Skin of body (tissue), 3 donors: ENCODE measurements at places on chromosomes 5 and 9.

DNA sequence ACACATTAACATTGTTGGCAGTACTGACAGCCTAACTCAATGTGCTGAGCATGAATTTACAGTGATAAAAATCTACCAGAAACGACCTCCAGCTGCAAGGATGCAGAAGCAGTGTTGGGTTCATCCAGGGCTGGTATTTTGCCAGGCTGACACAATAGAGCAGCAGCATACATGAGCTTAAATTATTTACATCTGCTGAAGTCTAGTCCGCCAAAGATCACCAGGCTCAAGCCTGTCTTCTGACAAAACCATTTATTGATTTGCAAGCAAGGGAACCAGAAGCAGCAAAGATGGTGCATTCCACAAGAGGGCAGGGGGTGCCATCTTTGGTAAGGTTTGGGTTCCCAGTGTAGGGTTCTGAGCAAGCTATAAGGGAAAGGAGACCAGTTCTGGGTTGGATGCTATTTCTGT is 8.7 kb upstream of the C5orf34 start:
- peak; percentile 87 for DNase-seq

DNA sequence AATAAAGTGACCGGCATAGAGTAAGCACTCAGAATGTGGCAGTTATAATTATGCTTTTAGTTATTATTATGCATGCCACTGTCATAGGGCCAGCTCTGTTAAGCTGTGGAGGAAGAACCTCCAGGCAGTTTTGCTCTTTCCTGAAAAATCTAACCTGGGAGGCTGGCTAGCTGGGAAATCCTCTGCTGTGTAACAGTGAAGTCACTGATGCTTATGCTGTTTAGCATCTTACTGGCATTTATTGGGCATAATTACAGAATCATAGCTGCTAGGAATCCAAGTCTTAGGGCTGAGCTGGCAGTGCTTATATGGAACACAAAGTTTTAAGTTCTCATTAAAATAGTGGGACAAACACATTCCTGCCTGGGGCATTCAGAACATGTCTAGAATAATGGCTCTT is 5.5 kb upstream of the GSN start:
- no peak for DNase-seq

GRCh38 chr5:154791535-154791934 is 36.4 kb downstream of the LARP1 start:
- DNase-seq = no peak

DNA sequence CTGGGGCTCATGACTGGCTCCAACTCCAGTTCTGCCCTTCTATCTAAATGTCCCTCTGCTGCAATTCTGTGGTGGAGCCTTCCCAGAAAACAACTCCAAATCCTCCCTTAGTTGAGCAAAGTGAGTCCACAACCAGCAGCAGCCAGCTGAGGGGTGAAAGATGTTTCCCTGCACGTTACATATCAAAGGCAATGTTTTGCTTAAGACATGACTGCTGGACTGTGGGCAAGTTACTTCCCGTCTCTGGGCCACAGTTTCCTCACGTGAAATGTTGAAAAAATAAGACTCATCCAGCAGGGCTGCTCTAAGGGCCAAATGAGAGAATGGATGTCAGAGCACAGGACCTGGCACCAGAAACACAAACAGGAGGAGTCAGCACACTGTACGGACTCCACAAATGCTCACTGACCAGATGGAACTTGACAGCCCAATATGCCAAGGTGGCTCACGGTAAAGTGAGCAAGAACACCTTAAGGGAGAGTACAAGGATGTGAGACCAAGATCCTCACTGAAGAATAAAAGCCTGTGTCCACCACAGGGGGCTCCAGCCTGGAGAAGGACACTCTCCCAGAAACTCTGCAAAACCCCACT is 138.4 kb upstream of the ABCA1 start:
- no peak for DNase-seq

DNA sequence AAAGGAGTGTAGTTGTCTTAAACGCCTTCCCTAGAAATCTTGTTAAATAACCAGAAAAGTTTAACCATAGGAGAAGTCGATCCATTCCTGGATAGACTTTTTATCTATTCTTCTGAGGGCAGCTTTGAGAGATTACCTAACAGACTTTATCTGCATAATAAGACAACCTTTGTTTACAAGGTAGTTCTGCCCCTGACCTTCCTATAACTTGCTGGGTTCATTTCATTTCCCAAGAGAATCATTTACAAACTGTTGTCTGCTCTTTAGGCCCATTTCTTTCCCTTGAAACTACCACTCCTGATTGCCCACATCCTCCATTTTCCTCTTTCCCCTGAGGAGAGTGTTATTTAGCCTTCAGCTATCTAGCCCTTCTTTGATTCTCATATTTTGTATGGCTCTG is 65.9 kb upstream of the VPS13A start:
- no peak for DNase-seq

- DNase-seq = no peak
Observed at GRCh38 chr5:97455996-97456395, 272.9 kb upstream of the RIOK2 start.

DNA sequence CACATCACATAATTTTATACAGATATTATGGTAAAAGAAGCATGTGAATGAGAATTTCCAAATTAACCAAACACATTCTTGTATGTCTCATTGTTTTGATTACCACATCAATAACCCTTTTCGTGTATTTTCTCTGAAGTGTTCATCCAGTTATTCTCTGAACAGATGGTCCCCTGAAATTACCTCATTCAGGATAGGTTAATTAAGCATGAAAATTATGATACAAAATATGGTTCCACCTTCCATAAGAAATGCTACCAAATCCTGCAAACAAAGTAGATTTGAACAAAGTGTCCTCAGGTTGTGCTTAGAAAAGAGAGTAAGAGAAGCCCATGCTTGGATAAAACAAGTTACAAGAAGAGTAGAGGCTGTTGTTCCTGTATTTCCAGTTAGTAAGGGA is 83.1 kb upstream of the LMNB1 start:
- DNase-seq = no peak

- DNase-seq = no peak
Observed at GRCh38 chr5:13403351-13403750, 541.1 kb downstream of the DNAH5 start.

DNA sequence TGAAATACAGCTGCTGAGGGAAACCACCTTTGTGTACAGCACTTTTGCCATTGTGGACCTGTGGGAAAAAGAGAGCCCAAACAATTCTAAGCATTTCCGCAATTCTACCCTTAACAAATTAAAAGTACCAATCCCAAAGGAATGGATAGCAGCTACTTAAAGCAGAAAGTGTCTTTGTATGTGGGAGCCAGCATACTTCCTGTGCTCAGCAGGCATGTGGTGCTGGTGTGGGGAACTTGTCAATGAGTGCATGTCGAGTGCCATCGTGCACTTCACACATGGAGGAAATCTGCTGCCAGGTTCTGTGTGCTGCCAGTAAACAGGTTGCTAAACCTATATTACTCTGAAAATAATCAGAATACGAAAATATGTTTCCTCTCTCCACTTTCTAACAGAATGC is 399.0 kb downstream of the LRRC70 start:
- no peak for DNase-seq

DNA sequence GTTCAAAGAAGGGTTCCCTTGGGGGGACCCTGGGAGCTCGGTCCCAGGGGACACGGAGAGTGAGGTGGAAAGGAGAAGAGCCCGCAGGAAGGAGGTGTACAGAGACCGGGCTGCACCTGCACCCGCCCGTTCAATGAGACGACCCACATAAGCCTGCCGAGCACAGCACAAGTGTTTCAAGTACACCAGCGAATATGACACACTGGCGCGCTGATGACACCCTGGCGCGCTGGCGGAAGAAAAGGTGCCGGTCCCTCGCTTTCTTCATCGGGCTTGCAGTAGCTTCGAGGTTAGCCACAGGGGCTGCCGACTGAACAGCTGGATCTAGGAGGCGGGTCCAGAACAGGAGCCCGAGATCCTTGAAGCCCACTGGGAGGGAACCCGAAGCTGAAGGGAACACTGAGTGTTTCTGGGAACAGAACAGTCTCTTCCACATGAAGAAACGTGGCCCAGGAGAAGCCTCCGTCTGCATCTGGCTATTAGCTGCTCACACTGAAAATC is 1.4 kb downstream of the TBC1D9B start:
- DNase-seq = no peak

DNA sequence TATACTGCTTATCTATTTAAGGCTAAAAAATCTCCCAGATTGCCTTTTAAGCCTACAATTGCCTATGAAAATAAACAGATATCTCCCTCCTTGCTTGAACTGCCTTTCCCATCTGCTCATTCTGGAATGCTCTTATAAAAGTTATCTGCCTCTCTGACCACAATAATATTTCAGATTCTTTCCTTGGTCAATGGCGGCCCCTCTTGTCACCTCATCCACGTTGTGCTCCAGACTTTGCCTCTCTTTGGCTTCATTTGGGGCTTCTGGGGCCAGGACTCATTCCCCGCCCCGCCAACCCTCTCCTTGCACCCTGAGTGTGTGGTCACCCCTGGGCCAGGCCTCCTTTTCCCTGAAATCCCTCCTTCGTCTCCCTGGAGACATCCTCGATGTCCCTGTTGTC is 110.0 kb upstream of the RPS23 start:
- no peak for DNase-seq

DNA sequence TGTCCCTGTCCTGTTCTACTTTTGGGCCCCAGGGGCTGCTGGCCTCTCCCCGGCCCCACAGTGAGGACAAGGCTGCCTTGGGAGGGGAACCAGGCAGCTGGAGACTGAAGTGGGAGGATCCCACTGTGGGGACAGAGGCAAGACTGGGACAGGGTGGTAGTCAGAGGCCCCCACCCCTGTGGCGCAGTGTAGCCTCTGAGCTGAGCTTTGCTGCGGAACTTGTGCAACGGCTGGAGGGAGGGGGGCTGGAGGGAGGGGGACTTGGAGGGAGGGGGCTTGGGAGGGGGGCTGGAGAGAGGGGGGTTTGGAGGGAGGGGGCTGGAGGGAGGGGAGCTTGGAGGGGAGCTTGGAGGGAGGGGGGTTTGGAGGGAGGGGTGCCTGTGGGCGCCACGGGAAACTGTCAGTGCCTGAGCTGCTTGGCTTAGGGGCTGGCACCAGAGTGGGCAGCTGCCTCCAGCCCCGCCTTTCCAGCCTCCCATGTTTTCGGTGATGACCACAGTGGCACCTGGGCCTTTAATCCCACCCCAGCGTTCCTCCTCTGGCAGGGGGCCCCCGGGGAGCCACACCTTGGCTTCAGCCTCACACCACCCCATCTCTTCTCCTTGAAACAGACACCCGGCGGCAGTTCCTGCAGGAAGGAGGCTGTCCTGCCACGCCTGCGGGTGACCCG is 2.3 kb upstream of the FUT7 start:
- DNase-seq = no peak

DNA sequence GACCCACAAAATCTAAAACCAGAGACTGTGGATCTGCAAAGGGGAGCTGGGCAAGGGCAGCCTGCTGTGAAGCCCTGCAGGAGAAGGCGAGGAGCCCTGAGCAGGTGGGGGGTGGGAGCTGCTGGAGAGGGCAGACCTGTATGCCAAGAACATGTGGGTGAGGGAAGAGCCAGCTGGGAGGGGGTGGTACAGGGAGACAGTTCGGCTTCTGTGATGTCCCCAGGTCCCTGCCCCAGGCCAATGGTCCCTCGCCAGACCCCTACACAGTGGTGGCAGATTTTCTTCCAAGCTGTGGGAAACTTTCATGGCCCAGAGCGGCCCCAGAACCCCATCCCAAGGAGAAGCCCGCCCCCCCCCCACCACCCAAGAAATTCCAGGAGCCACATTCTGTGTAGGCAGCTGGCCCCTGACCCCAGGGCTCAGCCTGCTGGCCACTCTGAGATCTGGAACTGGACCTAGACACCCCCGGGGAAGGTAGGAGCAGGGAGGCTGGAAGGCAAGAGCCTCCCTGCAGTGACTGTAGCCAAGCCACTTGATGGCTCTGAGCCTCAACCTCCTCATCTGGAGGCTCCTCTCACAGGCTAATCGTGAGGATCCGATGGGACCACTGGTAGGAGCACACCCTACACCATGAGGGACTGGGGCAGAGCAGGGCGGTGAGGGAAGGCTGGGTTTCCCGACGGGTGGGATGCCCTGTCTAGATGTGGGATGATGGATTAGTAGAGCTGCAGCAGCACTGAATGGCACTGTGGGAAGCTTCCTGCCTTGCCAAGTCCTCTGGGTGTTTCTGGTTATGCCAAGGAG is 22.6 kb upstream of the CSF1R start:
- no peak for DNase-seq

DNA sequence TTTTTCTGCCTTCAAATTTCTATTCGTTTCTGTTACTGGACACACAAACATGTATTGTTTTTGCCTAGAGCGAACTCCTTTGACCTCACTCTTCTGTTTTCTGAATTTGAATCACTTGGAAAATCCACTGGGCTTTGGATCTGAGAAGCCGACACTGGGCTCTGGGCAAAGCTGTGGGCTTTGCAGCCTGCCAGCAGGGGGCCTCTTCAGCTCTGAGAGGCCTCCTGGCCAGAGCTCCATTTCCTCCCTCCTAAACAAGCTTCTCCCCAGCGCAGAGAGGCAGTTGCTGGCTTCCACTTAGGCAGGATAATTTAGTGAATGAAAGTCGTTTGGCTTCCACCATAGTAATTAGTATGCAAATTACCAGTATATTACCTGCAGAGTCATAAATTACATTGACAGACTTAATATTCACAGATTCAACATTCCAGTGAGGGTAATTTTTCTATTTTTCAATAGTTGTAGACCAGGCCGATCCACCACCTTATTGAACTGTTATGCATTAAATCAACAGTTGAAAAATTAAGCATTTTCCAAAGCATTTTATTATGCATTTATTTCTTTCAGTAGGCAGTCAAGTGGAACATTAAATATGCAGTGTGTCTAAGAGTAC is 104.0 kb upstream of the ZNF366 start:
- peak; percentile 48 for DNase-seq

GRCh38 chr5:137431051-137431450 is 68.1 kb downstream of the SPOCK1 start:
- DNase-seq = no peak

DNA sequence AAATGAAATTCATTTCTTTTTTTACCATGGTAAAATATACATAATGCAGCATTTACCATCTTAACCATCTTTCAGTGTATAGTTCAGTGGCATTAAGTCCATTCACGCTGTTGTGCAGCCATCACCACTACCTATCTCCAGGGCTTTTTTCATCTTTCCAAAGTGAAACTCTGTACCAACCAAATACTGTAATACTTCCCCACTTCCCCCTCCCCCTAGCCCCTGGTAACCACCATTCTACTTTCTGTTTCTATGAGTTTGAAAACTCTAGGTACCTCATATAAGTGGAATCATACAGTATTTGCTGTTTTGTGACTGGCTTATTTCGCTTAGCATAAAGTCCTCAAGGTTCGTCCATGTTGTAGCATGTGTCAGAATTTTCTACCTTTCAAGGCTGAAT is 23.4 kb downstream of the SPAAR start:
- DNase-seq = no peak
